EL (cell line): ENCODE measurements at places on chromosomes 7 and 10.
A peak's percentile ranks its signal among the peaks of the same experiment; 100 is the strongest.

DNA sequence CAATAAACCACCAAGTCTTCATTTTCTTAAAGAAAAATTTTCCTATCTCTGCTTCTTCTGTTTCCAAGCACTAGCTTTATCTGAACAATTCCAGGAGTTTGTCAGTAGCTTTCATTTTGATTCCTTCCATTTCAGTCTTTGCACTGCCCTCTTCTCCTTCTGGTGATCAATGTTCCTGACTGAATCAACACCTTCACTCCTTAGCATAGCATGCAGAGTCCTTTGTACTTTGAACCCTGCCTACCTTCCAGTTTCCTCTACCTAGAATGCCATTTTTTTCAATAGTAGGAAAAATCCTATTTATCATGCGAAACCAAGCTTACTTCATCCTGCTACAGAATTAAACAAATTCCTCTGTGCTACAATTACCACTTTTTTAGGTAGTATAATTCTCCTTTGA lies 1.9 kb upstream of the C10orf88 start:
- no peak for DNase-seq

DNA sequence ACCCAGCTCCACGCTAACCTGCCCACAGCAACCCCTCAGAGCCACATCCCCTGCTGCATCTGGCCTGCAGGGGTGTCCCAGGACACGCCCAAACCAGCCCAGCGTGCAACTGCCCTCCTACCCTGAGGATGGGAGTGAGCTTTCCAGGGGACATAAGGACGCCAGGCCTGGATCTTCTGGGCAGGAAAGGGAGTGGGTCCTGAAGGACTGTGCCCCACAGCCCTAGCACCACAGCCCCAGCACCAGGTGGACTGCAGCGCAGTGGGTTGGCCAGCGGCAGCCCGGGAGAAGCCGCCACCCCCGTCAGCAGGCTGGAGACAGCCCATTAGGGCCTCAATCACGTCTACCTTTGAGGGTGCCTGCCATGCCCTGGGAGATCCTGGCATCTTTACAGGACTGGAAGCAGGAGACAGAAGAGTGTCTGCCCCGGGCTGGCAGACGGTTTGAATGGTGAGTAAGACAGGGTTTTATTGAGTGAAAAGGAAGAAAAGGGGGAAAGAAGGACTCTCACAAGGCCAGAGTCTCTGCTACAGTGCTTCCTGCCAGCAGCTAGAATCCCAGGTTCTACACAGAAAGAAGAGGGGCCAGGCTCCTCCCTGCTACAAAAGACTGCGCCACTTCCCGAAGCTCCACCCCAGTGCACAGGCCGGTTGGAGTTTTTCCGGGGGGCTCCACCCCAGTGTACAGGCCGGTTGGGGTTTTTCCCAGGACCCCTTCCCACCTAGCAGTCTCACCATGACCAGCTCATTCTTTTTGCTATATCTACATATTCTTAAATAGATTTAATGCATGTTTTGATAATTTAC lies 69.8 kb upstream of the KCTD7 start:
- no peak for DNase-seq

DNA sequence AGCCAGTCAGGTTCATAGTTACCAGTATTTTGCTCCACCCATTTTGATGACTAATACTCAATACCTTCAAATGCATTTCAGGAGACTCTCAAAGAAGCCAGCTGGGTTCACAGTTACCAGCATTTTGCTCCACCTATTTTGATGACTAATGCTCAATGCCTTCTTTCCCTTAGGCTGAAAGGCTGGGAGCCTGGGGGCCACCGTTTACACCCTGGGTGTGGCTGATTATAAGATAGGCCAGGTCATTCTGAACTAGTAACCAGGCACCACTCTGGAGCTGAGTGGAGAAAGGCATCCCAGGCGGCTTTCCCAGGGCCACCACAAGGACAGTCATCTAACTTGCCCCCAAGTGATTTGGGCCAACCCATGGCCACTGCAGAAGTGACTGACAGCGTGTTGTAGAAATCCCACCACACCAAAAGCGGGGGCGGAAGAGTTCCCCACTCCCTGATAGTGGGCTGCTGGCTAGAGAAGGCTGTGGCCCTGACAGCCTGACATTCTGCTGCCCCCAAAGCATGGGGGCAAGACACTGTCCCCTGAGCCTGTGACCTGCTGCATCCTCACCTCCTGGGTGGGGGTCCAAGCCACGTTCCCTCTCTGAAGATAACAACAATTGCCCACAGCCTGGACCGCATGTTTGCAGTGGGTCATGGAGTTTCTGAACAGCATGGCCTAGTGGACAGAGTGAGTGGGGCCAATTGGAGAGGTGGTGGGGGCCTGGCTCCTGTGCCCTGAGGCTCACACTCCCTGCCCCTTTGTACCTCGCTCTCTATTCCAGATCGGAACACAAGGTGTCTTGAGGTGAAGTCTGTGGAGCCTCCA lies 23.0 kb upstream of the ZNF488 start:
- DNase-seq: peak; percentile 94

DNA sequence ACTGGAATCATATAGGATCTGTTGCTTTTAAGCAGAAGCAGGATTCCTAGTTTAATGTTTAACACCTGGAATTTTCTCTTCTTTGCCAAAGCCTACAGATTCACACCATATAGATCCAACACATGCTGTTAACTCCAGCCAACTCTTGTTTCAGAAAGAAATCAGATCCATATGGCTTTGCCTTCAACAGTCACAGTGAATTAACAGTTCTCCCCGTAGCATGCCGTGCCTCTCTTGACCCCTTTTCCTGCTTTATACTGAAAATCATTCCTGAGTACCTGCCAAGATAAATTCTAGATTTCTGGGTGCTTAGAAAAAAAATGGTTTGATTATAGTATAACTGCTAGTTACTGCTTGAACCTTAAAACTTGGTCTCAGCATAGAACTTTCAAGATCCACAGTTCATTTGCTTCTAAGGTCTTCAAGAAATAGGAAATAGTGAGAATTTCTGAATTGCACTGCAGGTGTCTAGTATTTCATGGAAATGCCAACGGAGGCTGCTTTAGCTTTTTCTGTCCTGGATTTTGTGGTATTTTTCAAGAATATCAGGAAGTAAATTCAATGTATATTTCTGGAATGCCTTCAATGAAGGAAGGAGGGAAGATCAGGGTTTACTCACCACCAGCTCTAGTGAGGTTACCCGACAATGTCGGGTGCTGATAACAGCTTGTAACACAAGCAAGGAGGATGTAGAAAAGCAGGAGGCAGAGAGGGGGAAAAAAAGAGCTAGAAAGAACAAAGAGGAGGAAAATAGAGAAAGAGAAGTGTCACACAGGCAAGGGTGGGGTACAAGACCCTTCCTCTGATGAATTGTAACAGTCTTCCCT lies 6.6 kb downstream of the AASS start:
- DNase-seq: peak; percentile 54

GRCh38 chr7:78493401-78493800 lies 694.8 kb downstream of the PHTF2 start:
- no peak for DNase-seq

DNA sequence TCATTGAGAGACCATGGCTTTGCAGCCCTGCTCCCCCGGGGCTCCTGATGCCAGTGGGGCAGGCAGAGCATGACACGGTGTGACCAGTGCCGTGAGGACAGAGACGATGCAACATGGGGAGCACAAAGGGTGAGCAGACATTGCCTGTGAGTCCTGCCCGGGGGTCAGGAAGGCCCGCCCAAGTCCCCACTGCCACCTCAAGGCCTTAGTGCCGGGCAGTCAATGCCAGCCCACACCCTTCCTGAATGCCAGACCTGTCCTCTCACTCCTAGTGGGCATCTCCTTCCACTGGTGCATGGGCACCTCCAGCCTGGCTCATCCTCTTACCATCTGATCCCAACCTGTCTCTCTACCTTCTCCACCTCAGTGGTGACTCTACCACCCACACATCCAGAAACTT lies 157.9 kb upstream of the ZMIZ1 start:
- DNase-seq: no peak

DNA sequence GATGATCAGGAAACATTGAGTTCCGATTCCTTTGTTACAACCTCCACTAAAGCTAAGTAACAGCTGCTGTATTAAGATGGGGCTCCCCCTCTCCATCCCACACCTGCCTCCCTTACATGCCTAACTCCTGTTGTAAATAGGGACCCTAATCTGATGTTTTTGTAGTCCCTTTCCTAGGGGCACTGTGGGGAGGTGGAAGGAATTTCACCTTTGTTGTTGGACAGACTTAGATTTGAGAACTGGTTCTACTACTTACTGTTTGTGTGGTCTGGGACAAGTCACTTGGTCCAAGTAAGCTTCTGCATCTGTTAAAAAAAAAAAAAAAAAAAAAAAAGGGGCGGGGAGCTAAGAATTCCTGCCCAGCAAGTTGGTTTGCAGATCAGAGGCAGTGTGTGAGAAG lies 42.6 kb downstream of the KIAA1217 start:
- no peak for DNase-seq

GRCh38 chr7:138886501-138886917 lies 88.5 kb upstream of the ATP6V0A4 start:
- peak; percentile 73 for DNase-seq

DNA sequence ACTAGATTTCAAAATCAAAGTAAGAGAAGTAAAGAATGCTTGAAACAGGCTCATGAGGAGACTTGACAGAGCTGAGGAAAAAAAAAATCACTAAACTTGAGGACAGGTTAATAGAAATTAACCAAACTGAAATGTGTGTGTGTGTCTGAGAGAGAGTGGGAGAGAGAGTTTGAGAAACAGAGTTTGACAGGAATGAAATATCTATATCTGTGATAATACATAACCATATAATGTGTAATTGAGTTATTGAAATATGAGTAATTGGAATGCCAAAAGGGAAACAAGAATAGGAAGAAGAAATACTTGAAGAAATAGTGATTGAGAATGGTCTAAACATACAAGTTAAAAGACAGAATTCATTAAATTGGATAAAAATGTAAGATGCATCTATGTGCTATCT lies 268.0 kb upstream of the CHRM2 start:
- DNase-seq: no peak

DNA sequence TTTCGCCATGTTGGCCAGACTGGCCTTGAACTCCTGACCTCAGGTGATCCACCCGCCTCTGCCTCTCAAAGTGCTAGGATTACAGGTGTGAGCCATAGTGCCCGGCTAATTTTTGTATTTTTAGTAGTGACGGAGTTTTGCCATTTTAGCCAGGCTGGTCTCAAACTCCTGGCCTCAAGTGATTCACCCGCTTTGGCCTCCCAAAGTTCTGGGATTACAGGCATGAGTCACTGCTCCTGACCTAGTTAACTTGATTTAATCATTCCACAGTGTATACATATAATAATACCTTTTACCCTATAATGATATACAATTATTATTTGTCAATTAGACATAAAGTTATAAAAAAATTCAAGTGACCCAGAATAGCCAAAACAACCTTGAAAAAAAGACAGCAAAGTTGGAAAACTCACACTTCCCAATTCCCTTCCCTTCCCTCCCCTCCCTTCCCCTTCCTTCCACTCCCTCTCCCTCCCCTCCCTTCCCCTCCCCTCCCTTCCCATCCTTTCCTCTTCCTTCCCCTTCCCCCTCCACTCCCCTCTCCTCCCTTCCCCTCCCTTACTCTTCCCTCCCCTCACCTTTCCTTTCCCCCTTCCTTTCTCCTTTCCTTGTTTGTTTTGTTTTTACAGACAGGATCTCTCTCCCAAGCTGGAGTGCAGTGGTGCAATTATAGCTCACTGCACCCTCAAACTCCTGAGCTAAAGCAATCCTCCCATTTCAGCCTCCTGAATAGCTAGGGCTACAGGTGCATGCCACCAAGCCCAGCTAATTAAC lies 14.8 kb upstream of the ZMIZ2 start:
- DNase-seq: peak; percentile 88

GRCh38 chr7:151896086-151896485 lies 19.2 kb upstream of the PRKAG2 start:
- peak; percentile 2 for DNase-seq

DNA sequence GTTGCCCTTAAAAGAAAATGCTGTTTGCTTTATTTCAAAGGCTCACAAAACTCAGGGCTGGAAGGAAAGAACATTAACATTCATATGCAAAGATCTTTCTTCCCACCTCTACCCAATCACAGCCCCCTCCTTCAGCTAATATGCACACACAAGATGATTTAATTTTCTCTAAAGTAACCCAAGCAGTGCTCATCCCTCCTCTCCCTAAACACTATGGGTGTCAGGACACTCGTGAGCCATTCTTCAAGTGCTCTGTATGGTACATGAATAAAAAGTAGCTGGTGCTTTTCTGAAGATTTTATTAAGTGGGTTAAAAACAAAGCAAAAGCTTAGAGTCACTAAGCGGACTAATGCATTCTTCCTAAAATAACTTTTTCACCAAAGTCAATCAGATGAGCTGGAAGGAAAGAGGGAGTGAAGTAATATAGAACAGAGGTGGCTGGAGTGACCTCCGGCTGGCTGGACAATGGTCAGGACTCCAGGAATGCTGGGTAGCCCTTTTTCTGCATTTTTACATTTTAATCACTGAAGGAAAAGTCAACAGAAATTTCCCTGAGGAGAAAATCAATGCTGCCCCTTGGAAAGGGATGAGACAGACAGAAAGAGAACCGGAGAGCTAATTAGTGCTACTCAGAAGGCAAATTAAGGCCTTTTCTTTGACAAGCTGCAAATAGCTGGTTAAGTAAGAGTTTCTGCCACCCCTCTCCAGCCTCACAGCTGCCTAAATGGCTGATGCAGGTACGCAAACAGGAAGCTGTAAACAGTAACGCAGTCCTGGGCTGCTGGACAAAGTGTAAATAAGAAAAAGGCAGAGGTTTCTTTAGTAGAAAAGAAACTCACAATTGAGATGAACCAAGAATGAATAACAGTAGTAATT lies 6.6 kb downstream of the DGKI start:
- no peak for DNase-seq

GRCh38 chr7:120733143-120733542 lies 124.8 kb downstream of the TSPAN12 start:
- peak; percentile 39 for DNase-seq

DNA sequence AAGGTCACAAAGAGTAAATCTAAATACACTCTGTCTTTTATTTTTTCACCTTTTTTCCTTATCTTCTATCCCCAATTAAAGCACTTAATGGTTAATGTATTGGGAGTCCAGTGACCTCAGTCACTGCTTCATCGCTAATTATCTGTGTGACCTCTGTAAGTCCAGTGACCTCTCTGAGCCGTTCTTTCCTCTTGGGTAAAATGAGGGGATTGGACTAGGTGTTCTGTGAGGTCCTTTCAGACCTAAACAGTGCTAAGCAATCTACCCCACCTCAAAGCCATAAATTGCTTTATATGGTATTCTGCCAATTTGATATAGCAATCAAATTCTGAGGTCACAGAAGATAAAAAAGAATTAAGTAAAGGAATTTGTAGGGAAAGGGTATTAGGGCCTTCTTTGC lies 3.9 kb upstream of the SFMBT2 start:
- DNase-seq: no peak

GRCh38 chr7:70033226-70033625 lies 435.0 kb downstream of the AUTS2 start:
- DNase-seq: no peak

GRCh38 chr7:120273476-120273975 lies 551 bp downstream of the KCND2 start:
- DNase-seq: peak; percentile 0
